ENCODE measurements at places on chromosomes 13 and 19. TPM values are rescaled to one million over a fixed set of nuclear protein-coding genes. Genes with fewer than 3 reads are reported as not detected.

ZNF582 gene
- total RNA-seq: 4.1 TPM

- peaks cover 15% of the 10 kb centered on the region for H3K4me1 ChIP-seq
- DNase-seq: peak; percentile 94
- H3K27ac ChIP-seq: peak overlapping the region; percentile 82
- H3K36me3 ChIP-seq: no peaks in the 10 kb centered on the region
These were observed 35.8 kb downstream of the RNF6 start for GRCh38 chr13:26186118-26186870.

JAK3 gene
- total RNA-seq: 3.2 TPM

- no peak overlapping the region for H3K4me3 ChIP-seq
- no peak overlapping the region for H3K27ac ChIP-seq
- peaks cover 5% of the 10 kb centered on the region for H3K27me3 ChIP-seq
These were observed 127.9 kb upstream of the USP29 start for GRCh38 chr19:56991912-56992311.

PPP1R15A gene
- 40.3 TPM for total RNA-seq

DNA sequence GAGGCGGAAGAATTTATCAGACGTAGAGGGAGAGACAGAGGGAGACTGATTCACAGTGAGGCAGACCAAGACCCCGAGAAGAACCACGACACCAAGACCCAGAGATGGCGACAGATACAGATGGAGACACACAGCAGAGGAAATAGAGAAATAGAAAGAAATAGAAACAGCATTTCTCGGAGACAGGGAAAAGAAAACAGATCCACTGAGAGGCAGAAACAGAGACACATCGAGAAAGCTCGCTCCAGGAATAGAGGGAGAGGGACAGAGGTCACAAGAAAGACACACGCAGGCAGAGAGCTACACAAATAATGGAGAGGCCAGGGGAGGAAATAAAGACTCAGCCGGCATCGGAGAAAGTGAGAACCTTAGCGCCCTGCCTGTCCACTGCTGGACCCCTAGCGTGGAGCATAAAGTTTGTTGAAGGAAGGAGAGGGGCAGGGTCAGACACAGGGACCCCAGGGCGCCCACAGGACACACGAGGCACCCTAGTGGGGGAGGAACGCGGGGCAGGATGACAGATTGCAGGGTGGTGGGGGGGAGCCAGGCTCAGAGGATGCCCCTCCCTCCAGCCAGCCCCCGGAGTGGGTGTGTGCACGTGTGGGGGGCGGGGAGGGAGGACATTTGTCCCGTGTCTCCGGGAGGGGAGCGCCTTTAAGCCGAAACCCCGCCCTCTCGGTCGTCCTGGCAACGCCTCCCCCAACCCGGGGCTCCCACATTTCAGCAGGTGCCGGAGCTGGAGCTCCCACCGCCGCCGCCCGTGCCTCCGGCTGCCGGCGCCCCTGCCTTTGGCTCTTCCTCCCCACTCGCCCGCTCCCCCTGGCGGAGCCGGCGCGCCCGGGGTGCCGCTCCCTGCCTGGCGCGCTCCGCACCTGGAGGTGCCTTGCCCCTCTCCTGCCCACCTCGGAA lies at the start of gene PRKCG:
PRKCG (plus strand) TSS at position 716 of the 909 bp plus-strand sequence. CDS start 298 bp downstream, outside the sequence.
- no peak for DNase-seq
- H3K4me1 ChIP-seq: peaks cover 49% of the 10 kb centered on the region
- no peaks in the 10 kb centered on the region for H3K36me3 ChIP-seq
- H3K4me3 ChIP-seq: peak within 1 kb of the TSS; percentile 37
- no peak within 1 kb of the TSS for H3K27ac ChIP-seq

DNA sequence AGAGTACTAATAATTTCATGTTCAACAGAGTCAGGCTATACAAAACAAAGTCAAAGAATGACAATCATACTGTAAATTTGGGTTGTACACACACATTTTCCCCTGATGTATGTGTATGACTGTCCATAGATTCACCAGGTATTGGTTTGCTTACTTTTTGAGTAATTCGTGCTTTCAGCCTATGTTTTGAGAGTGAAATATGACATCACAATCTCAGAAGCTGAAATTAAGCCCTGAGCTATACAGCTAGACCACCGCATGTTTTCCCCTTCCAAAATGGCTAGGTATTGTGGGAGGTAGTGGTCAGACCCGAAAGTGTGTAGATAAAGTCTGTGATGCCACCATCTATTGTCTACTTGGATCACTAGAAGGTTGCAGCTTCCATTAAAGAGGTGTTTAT lies 102.8 kb downstream of the KATNAL1 start:
- no peak overlapping the region for H3K4me3 ChIP-seq
- no peaks in the 10 kb centered on the region for H3K27me3 ChIP-seq
- H3K4me1 ChIP-seq: no peaks in the 10 kb centered on the region
- H3K36me3 ChIP-seq: peaks cover 58% of the 10 kb centered on the region
- H3K27ac ChIP-seq: no peak overlapping the region
- no peak for DNase-seq

ZNF560 gene
- not detected for total RNA-seq

DNA sequence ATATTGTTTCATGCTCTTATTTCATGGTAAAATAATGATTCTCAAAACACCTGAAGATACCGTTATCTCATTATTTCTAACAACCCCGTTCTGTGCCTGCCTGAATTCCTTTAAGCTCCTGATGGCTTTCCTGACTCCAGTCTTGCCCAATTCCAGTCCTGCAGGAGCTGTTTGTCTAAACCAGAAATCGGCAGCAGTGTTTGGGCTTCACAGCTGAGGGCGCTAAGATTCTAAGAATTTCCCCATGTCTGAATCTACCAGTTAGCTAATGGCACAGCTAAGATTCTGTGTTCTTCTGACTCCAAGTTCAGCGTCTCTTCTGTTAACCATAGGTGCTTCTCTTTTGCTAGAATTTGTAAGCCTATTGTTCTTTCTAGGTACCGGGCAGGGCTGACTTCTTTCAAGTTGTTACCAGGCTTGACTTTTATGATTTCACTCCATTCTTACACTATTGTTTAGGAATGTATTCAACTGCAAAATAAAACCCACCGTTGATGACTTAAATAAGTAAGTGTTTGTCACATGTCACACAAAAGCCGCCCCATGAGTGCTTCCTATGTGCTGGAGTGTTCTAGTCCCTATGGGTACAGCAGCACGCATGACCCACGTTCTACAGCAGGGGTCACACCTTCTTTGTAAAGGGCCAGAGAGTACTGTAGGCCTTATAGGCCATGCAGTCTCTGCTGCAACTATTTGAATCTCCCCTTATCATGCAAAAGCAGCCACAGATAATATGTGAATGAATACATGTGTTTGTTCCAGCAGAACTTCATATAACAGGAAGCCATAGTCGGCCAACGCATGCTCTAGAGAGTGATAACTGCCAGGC lies 168.3 kb upstream of the RNF113B start:
- H3K4me1 ChIP-seq: peaks cover 12% of the 10 kb centered on the region
- no peaks in the 10 kb centered on the region for H3K27me3 ChIP-seq
- no peak overlapping the region for H3K4me3 ChIP-seq
- no peak overlapping the region for H3K27ac ChIP-seq
- no peak for DNase-seq

DNA sequence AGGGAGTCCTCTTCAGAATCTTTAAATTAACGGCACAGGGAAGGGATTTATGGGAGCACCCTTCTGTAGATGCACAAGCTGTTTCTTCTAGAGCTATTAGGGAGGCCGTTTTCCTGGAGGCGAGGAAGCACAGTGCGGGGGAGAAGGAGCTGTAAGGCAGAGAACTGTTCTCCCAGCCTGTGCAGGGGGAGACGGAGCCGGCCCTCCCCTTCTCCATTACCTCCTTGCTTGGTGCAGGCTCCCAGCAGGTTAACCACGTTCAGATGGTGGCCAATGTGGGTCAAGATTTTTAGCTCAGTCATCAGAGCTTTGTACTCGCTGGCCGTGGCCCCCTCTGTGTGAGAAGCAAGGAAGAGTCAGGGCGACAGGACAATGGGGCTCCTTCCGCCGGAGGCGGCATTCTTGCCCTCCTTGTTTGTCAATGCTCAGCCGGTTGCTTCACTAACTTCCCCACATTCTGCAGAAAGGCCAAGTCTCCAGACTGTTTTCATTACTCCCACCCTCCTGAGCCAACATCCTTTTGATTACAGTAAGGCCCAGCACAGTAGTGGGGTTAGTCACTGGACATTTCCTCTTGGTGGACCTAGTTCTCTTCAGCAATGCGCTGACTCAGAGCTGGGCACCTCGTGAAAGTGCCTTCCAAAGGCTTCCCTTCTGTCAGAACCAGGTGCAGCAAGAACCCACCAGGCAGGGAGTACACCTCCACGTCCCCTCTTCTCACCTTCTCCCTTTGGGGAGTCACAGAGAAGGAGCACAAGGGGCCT lies 165.4 kb downstream of the FLT1 start:
- H3K4me3 ChIP-seq: no peak overlapping the region
- no peak overlapping the region for H3K27ac ChIP-seq
- DNase-seq: no peak
- no peaks in the 10 kb centered on the region for H3K27me3 ChIP-seq

CATSPERD gene
- total RNA-seq: not detected

ZNF554 gene
- total RNA-seq: 7.1 TPM

SULT2A1 gene
- not detected for total RNA-seq

DNA sequence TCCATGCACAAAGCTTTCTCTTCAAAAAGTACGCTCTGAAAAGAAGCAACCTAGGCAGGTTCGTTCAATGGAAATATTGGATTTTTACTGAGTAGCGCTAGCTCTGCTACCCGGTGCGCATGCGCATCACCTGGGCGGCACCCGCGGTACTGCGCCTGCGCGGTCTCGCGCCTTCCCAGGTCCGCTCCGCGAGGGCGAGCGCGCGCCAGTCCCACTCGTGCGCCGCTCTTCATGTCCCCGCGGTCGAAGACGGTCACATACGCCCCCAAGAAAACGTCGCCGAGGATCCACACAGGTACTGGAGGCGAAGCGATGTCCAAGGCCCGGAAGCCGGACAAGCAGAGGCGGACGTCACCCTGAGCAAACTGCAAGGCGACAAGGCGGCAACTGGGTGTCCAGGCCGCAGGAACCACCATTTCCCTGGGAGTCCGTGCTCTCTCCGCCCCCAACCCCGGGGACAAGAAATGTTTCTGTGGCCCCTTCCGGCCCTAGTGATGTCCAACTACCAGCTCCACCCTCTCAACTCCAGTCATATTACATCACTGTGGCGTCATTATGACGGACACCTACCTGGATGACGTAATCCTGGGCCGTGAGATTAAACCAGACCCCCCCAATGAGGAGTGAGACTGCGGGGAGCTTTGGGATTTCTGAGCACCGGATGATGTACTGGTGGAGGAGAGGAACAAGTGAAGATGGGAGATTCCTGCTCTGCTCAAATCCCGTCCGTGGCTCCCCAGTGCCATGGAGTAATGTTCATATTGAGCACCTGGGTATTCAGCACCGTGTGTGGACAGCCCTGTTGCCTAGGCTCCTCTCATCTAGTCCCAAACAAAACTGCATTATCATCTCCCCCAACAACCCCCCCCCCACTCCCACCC lies 4.8 kb upstream of the KCNC3 start:
- peaks cover 54% of the 10 kb centered on the region for H3K4me1 ChIP-seq
- no peaks in the 10 kb centered on the region for H3K36me3 ChIP-seq
- DNase-seq: no peak

DNA sequence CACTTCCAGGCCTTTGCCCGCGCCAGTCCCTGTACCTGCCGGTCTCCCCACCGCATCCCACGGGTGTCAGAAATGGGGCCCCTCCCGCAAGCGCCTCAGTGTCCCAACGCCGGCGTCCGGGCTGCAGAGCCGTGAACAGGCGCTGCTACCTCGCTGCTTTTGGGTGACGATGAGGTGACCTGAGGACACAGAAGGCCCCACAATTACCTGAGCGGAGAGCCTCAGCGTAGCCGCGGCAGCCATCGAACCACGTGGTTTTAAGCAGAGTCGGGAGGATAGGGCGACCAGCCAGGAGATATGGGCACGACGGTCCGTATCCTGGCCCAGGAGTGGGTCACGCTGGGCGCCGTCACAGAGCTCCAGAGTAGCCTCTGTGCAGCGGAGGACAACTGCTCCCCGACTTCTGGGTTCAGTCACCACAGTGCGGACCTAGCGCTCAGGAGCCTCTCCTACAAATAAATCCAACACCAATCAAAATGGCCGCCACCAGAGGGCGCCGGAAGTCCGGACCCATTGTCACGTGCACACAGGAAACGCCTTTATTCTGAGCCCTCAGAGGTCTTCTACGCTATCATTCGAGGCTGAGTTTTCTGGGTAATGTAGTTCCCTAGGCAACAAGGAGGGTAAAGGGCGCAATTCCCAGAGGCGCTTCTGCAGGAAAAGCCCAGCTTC lies at the start of gene ZNF814:
ZNF814 (minus strand) TSS at position 478 of the 672 bp plus-strand sequence; CDS start at position 243, 235 bp downstream.
- H3K27me3 ChIP-seq: no peaks in the 10 kb centered on the region
- peak; percentile 94 for DNase-seq
- peaks cover 22% of the 10 kb centered on the region for H3K4me1 ChIP-seq
- H3K4me3 ChIP-seq: peak within 1 kb of the TSS; percentile 85
- H3K27ac ChIP-seq: peak within 1 kb of the TSS; percentile 77
- H3K36me3 ChIP-seq: peaks cover 21% of the 10 kb centered on the region

GARRE1 gene
- total RNA-seq: 25.4 TPM

ANKRD24 gene
- 2.5 TPM for total RNA-seq

- no peaks in the 10 kb centered on the region for H3K4me1 ChIP-seq
- H3K4me3 ChIP-seq: no peak overlapping the region
- no peak overlapping the region for H3K27ac ChIP-seq
- no peak for DNase-seq
- H3K27me3 ChIP-seq: no peaks in the 10 kb centered on the region
These were observed 160.0 kb upstream of the ATXN8OS start for GRCh38 chr13:69947582-69947981.

KLK6 gene
- total RNA-seq: not detected

OR7A10 gene
- not detected for total RNA-seq

- H3K27ac ChIP-seq: no peak overlapping the region
- H3K36me3 ChIP-seq: no peaks in the 10 kb centered on the region
- H3K4me1 ChIP-seq: no peaks in the 10 kb centered on the region
- H3K4me3 ChIP-seq: no peak overlapping the region
- no peak for DNase-seq
These were observed 510.9 kb upstream of the PCDH9 start for GRCh38 chr13:67740871-67741535.

POGLUT2 gene
- 7.1 TPM for total RNA-seq

CEACAM7 gene
- 0.83 TPM for total RNA-seq

SOX21 gene
- not detected for total RNA-seq

FFAR1 gene
- total RNA-seq: not detected

GFY gene
- total RNA-seq: not detected

- no peak for DNase-seq
- H3K27me3 ChIP-seq: no peaks in the 10 kb centered on the region
- H3K4me3 ChIP-seq: no peak overlapping the region
- H3K4me1 ChIP-seq: no peaks in the 10 kb centered on the region
These were observed 334.0 kb downstream of the LIG4 start for GRCh38 chr13:107881362-107881761.

KLHL1 gene
- not detected for total RNA-seq

DNA sequence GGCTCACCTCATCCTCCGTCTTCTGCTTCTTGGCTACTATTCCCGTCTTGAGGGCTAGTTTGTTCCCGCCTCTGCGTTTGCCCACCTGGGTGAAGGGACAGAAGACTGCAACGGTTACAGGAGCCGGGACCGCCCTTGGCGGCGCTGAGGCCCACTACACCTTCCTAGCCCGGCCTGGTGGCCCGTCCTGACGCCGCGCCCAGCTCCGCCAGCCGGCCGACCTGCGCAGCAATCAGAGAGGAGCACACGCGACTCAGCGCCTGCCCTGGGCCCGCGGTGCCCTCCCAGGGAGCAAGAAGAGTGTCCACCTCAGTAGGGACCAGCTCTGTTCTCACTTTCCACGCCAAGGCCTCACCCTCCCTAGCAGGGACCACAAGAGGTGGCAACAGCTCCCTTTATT lies 3.1 kb downstream of the TRIR start:
- no peak for DNase-seq
- H3K27ac ChIP-seq: no peak overlapping the region
- peaks cover 43% of the 10 kb centered on the region for H3K4me1 ChIP-seq

- H3K4me3 ChIP-seq: no peak overlapping the region
- no peak overlapping the region for H3K27ac ChIP-seq
- H3K4me1 ChIP-seq: no peaks in the 10 kb centered on the region
- H3K36me3 ChIP-seq: no peaks in the 10 kb centered on the region
- DNase-seq: no peak
These were observed 307.0 kb downstream of the UQCRFS1 start for GRCh38 chr19:28905996-28906395.
